ENCODE measurements at places on chromosomes 5 and 9.
A peak's percentile ranks its signal among the peaks of the same experiment; 100 is the strongest.

DNA sequence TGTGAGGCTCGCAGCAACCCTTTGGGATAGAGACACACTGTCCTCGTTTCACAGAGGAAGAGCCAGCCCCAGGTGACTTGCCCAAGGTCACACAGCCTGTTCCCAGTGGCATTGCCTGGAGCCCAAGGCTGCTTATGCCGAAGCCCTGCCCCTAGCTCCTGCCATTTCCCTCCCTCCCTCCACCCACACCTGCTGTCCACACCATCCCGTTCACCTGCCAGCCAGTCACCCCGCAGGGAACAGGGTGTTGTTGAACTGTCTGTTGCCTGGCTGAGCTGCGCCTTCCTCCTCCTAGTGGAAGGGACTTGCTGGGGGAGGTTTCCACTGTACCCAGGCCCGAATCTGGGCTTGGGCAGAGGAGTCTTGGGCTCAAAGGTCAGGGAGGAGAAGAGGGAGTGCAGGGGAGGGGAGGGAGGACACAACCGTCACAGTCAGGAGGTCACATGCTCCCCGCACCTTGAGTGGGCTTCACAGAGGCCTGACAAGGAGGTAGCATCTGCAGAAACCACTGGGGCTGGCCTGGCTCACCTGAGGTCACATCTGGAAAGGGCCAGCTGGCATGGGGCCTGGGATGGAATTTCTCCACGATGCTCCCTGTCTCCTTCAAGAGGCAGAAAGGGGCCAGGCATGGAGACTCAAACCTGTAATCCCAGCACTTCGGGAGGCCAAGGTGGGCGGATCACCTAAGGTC is 6.3 kb downstream of the TTC16 start:
- no peak for DNase-seq

DNA sequence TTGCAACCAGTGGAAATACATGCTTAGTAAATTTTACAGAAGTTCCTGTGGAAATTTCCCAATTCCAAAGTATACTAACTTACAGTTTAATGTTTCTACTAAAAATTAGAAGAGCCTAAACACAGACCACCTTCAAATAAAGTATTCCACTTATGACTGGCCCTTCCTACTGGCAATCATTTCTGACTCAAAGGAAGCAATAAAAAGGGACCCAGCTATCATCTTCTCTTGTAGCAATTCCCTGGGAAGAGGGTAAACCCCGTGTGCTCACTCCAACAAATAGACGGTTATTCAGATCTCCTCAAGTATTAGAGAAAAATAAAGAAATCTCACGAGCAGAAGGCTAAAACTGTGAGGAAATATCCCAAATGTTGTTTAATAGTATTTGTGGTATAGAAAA is 43.3 kb downstream of the GOLPH3 start:
- no peak for DNase-seq

DNA sequence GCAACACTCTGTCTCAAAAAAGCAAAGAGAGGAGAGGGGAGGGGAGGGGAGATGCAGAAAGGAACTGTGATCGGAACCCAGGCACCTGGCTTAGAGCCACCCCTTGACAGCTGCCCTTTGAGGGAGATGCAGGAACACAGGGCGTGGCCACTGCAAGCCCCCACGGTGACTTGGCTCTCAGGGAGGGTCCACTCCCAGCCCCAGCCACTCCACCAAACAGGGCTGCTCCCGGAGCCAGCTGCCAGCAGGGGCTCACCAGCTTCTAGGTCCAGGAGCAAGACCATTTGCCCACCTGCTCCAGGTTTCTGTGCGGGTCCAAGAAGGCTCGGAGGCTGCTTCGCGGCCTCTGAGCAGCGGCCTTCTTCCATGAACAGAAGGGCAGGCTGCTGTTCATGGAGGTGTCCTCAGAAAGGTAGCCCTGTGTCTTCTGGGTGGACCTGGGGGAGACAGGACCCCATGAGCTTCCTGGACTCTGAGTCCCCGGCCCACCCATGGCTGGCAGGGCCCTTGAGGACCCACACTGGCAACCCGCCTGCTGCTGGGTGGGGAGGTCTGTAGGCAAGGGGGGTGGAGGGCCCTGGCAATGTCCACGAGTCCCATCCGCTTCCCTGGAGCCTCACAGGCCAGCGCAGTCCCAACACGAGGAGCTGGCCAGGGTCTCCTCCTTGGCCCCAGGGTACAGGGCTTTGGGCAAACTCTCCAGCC is 7.9 kb downstream of the C9orf50 start:
- DNase-seq = no peak

DNA sequence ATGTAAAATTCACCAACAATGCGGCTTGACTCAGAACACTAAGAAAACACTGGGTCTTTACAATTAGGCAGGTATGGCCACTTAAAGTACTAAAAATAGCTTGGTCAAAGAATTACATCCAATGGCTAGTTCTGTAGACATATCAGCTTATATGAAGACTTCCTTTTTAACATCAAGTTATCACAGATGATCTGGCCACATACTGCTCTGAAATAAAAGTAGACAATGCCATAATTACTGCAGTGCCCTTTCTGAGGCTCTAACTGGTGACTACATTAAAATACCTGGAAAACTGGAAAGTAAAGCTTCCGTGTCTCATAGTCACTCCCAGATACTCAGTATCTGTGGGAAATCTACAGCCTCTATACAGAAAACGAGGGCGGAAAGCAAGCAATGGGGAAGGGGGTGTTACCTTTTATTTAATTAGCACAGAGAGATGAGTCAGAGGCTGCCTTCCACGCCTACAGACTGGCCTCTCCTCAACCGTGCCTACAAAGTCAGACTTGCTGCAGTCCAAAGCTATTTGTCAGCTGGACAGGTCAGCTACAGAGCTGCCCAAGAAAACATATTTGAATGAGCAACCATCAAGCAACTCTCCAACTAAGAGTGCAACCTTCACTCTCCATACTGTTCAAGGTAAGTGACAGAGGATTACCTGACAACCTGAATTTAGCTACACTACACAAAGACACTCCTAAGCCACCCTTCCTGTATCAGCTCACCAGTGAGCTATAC is 8.7 kb downstream of the SERINC5 start:
- DNase-seq = peak; percentile 67

GRCh38 chr5:174943785-174944184 is 219.4 kb downstream of the MSX2 start:
- DNase-seq = no peak

Measured in activated CD4-positive, alpha-beta memory T cell treated with anti-CD3 and anti-CD28 coated beads for 36 hours (primary cell).